ENCODE measurements at places on chromosomes 16 and 17.

GRCh38 chr16:3731126-3731935, 14.0 kb upstream of the TRAP1 start:
- no peak for DNase-seq

- no peak for DNase-seq
These were observed 26.6 kb downstream of the MRC2 start for GRCh38 chr17:62653826-62654761.

- DNase-seq: no peak
These were observed 50.6 kb upstream of the METRNL start for GRCh38 chr17:83028851-83029250.

- no peak for DNase-seq
These were observed 7.1 kb downstream of the CORO7 start for GRCh38 chr16:4409081-4409932.
